ENCODE measurements at places on chromosomes 7 and 10. TPM values are rescaled to one million over a fixed set of nuclear protein-coding genes. Genes with fewer than 3 reads are reported as not detected.

The FAM241B gene
- 14.2 TPM for total RNA-seq

DNA sequence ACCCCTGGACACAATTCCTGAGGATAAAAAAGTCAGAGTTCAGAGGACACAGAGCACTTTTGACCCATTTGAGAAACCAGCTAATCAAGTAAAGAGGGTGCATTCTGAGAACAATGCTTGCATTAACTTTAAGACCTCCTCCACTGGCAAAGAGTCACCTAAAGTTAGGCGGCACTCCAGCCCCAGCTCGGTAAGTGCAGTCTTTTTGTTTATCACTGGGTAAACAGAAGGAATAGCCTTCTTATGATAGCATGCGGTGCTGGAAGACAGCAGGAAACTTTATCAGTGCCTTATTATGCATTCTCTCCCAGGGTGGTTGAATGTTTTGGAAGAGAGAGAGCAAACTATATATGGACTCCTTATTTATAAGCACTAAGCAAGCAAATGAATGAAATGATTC is 130.5 kb downstream of the CDK14 start:
- no peak for DNase-seq

GRCh38 chr10:1196656-1197055 is 140.5 kb downstream of the WDR37 start:
- no peak for DNase-seq

DNA sequence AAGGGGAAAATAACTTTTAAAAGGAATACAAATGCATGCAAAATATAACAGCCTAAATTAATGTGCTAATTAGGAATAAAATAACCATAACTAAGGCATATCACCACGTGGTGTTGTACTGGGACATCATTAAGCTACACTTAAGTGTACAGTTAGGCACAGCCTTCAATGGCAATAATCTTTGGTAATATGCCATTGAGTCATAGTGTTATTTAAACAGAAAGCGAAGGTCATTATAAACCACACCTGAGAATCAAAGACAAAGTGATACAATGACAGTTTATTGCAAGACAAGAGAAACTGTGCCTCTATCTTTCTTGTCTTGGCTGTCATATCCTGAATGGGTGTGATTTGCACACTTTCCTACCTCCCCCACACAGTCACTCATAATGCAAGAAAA is 30.5 kb upstream of the AUTS2 start:
- DNase-seq: no peak

Data from Caki2 (cell line).